Stimulated activated CD8-positive, alpha-beta memory T cell treated with anti-CD3 and anti-CD28 coated beads, Interleukin-7, amount 100 ng/mL, for 48 hours (primary cell): ENCODE measurements at places on chromosomes 1 and 21.

GRCh38 chr1:210123383-210123782 is 109.2 kb upstream of the SERTAD4 start:
- no peak for DNase-seq

DNA sequence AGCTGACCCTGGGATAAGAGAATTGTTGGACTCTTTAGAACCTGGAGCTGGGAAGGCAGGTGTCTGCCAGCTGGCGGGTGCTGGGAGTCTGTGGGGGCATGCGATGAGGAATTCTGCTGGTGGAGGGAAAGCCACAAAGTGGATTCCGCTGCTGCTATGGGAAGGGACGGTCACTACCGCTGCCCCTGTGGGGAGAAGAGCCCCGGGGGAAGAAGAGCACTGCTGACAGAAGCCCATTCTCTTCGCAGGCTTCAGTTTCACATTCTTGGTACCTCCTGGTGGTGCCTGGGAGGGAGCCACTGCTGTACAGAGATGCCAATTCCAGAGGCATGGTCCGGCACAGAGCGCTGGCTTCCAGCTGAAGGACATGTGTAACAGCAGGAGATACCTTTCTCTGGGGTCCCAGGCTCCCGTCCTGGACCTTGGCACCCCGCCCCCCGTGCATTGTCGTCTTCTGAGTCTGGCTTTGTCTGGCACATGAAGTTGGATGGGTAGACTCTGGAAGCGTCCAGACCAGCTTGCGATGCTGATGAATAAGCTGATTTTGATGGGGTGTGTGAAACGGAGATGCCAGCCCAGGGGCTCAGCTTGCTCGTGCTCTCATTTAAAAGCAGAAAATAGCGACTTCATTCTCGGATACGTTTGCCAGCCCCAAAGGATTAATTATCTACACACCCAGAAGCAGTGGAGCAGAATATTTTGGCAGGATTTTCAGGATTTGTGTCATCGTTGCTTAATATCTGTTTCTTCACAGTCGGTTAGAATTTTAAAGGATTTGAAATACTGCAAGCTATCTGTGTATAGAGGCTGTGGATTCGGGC is 13.2 kb downstream of the PDXK start:
- DNase-seq: no peak

DNA sequence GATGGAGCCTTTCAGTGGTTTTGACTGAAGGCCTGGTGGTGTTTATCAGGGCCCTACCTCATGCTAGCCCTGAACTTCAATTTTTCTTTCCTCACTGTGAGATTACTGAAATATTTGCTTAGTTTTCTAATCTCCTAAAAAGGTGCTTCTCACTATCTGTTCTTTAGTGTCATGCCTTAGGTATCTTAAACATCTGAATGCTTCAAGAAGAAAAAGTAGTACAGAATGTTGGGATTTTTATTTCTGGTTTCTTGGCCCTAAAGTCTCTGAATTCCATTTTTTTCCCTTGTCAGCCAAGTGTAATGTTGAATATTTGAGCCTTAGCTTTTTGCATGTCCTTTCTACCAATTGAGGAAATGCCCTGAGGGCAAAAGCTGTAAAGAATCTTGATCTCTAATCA is 47.9 kb upstream of the PRKACB start:
- no peak for DNase-seq

GRCh38 chr1:180893614-180894013 is 19.1 kb upstream of the KIAA1614 start:
- DNase-seq: no peak

DNA sequence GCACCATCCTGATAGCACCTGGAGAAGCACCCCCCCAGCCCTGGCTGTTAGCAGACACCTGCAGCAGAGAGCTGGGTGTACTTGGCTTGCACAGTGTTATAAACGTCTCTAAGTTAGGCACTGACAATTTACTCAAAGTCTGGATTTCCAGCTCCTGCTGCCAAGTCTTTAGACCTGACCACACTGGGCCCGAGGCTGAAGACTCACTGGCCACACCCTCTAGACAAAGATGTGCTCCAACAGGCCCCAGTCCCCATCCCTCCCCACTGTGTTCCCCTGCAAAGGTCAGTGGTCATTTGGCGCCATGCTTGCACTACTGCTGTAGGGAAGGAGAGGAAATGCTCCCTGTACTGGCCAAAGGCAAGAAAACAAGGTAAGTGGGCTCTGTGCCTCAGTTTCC is 31.1 kb downstream of the PADI6 start:
- DNase-seq: no peak

GRCh38 chr1:229842302-229843255 is 216.5 kb downstream of the URB2 start:
- DNase-seq: no peak

DNA sequence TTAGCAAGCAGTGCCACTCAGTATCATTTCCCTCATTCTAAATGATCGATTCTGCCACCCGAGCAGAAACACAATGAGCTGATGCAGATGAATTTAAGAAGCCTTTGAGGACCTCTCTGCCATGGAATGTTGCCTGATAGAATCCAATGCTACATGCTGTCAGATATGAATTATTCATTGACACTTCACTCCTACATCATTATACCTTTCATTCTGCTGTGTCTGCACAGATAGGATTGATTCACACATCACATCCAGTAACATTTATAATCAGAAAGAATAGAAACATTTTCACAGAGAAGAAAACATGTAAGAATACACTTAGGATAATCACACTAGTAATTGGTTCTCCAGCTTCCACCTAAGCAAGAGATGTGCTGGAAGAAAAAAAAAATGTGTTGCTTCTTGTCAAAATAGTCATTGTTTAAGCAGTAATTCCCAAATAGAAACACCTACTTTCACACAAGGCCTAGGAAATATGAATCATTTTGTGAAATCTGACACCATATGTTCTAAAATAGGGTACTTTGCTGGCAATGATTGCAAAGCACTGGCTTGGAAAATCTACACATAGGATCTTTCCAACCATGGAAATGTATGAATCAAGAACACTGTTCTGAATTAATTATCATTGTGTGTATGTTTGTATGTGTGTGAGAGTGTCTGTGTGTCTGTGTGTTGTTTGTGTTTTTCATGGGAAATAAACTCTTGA is 110.1 kb downstream of the GRIK1 start:
- no peak for DNase-seq

DNA sequence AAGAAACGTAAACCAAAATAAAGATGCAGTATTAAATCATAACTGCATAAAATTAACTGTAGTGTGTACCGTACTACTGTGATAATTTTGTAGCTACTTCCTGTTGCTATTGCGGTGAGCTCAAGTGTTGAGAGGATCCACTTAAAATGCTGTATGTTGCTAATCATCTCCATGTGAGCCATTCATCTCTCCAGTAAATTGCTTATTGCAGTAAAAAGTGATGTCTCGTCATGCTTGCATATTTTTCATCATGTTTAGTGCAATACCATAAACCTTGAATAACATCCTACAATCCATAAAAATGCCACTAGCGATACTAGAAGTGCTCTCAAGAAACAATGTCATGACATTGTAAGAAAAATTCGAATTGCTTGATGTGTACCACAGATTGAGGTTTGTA is 66.3 kb downstream of the RAVER2 start:
- no peak for DNase-seq

DNA sequence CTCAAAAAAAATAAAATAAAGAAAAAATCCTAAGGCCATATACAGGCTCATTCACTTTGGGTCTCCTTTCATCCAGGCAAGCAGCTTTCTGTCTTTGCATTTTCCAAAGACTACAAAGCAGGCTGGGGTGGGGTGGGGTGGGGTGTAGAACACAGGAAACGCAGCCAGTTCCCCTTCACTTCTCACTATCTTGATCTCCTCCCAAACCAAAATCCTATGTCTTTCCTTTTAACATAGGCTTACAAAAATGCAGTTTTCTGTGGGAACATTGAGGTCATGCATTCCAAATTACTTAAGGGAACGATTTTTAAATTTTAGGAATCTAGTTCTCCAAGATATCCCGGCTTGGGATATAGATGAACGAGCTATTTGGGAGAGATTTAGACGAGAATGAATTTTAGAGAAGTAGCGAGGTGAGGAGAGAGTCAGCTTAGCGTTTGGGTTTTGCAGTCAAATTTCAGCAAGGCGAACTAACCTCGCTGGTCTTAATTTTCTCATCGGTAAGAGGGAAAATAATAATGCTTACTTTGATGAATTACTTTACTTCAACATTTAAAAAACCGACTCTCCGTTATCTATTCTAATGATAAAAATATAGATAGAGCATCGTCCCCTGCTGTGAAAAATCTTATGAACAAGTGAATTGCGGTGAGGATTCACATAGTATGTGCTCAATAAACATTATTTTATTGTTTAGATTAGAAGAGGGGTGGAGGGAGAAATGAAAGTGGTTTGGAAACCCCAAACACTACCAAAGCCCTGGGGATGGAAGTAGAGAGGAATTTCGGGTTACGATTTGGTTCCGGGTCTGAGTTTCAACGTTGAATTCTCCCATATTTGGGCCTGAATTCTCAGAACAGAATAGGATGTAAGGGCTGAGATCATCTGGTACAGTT is 735 bp upstream of the STX12 start:
- DNase-seq: no peak

DNA sequence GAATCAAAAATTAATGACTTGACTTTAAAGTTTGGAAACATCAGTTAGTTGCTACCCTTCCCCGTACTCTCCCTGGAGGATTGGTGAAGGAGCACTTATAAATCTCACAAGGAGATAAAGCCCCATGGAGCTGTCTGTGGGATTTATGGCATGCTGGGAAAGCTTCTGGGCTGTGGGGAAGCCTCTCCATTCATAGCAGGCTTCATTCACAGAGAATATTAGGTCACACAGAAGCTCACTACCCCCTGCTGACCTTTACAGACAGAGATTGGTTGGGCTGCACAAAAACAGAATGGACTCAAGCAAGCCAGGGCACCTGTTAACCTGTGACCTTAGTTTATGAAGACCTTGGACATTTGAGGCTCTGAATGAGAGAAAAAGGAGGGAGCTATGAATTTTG is 32.1 kb downstream of the RGL1 start:
- DNase-seq: no peak

- DNase-seq: no peak
These were observed 10.9 kb upstream of the IL20 start for GRCh38 chr1:206854401-206855129.

DNA sequence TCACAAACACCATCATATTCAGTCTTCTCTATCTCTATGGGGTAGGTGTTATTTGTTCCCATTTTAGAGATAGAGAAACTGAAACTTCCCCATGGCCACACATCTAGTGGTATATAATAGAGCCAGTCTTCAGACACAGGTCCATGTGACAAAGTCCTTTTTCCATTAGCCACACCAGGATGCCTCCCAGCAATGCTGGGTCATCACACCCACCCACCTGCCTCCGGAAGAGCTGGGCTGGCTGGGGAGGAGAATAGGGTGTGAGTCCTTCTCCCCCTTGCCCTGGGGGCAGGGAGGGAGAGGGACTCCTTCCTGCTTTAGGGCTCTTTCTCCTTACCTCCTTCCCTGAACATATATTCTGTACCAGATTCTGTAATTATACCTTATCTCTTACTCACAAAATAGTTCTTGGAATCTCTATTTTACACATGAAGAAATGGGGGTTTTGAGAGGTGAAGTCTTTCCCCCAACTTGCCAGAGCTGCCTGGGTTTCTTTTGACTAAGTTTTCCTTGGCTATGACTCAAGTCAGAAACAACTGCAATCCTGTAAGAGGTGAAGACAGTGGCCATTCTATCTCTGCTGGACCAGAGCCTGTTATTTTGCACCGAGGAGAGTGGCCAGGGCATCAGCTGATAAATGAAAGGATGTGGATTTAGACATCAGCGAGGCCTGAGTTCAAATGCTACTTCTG is 30.0 kb downstream of the SOX13 start:
- DNase-seq: no peak

- DNase-seq: no peak
These were observed 1.4 kb upstream of the SPATA1 start for GRCh38 chr1:84504580-84505492.

DNA sequence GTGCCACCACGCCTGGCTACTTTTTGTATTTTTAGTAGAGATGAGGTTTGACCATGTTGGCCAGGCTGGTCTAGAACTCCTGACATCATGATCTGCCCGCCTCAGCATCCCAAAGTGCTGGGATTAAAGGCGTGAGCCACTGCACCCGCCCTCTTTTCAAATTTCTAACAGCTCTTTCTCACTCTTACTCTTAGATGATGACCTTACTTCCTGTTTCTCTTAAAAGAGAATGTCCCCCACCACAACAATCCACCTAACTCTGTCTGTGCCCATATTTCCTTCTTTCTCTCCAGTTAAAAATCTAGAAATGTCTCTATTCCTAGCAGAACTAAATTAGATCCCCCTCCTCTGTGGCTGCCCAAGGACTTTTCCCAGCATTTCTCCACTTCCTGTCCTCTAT is 46.6 kb upstream of the RGS2 start:
- DNase-seq: no peak

DNA sequence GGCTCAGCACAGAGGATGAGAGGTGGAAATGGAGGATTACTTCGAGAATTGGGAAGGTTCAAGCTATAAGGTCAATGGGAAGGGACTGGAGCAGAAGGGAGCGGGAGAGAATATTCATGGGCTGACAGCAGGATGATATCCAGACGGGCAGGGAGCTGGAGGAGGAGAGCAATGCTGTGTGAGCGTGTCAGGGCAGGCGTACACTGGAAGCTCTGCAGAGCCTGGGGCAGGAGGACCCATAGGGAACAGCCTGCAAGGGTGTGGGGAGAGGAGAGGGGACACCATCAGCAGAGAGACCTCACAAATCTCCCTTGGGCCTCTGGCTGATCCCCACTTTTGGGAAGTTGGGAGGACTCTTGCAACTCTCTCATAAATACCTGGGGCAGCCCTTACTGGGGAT is 13.7 kb downstream of the CSF1 start:
- no peak for DNase-seq

DNA sequence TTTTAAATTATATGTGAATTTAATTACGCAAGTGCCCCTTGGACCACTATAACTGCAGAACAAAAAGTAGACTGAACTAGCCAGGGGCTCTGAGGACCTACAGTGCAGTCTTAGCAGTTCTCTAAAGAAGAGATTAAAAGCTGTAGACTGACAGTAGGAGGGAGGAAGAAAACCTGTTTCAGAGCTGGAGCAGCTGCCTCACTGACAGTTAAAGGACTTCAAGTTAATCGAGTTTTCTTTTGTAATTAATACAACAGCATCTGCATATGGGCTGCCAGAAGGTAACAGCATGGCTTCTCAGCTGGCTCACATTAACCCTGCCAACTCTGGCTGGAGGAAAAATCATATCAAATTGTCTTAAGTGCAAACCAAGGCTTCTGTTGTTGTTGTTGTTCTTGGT is 19.9 kb downstream of the DSTYK start:
- DNase-seq: no peak

- DNase-seq: no peak
These were observed 98.7 kb upstream of the PDC start for GRCh38 chr1:186559601-186560116.

GRCh38 chr1:165075725-165076370 is 280.7 kb downstream of the LMX1A start:
- no peak for DNase-seq

- DNase-seq: no peak
These were observed 65.5 kb downstream of the MT1HL1 start for GRCh38 chr1:236938760-236939159.

- DNase-seq: no peak
These were observed 22.5 kb upstream of the CAP1 start for GRCh38 chr1:40017951-40018575.
